ENCODE measurements at places on chromosomes 2 and 18.

- no peak for DNase-seq
These were observed 84.8 kb upstream of the PIK3C3 start for GRCh38 chr18:41870191-41870590.

DNA sequence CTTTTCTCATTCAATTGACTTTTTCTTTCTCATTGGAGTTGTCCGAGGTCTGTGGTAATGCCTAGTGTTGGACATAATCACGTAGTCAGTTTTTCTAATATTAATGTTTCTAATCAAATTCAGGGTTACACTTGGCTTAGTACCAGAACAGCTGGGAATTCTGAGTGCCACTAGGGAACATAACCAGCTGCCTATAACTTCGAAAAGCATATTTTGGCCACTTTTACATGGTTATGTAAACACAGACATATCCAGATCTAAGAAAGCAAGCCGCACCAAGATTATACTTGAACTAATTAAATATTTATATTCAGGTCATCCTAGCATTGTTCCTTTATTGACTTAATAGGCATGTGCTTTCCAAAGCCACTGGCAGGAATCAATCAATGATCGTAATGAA, 91.1 kb upstream of the ARHGAP28 start:
- DNase-seq: no peak

DNA sequence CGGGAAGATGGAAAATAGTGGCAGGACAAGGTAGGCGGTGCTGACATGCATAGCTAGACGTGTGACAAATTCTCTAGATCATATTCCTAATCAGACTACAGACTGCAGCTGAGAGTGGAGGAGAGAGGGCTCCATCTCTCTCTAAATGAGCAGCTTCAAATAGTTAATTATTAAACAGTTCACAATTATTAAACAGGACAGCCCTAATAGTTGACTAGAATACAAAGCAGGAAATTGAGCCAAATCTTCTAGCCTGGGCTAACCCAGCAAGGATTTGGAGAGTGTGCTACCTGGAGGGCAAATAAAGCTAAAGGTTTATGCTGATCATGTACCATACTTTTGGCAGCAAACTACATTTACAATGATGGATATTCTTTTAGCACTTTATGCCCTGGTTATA, 54.4 kb upstream of the CWC22 start:
- no peak for DNase-seq

DNA sequence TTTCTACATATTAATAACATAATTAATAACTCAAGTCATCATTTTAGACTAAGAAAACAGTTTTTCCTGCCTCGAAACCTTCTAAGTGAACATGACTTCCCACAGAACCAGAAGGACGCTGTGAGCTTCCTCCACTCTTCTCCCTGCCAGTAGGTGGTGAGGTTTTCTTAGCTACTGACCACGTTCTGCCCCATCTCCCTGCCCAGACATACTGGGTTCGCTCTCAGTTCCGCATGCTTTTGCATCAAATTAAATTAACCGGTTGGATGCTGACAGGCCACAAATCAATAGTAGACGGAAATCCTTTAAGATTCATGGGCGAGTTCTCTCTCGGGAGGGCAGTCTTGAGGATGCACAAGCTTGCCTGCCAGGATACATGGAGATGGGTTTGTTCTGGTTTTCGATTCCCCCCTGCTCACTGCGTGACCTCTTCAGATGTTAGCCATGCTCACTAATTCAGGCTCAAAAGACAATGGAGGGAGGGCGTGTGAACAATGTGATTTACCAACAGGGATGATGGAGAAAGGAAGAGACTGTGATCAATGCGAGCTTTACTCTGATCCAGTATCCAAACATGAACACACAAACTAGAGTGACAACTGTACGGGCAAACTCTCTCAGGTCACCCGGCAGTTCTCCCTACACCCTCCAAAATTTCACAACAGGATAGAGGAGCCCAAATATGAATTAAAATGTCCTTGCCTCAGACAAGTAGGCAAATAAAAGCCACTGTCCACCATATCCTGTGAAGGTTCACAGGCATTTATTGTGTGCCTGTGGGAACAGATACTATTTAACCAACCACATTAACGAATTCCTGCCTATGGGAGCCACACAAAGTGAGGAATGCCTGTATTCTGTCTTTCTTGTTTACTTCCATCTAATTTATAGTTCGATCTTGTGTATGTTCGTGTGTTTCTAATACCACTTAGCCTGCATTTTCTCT, 375.7 kb downstream of the EIPR1 start:
- no peak for DNase-seq

GRCh38 chr18:48055351-48055750, 124.9 kb upstream of the SMAD2 start:
- no peak for DNase-seq

- DNase-seq: no peak
These were observed 42.7 kb upstream of the SEMA4C start for GRCh38 chr2:96912346-96913116.
